Activated CD4-positive, alpha-beta T cell treated with anti-CD3 and anti-CD28 coated beads, Interleukin-2, Interleukin-4, amounts not matched to agents 100 ng/mL and 50 ng/mL, durations not matched to agents 16 hours and 8 hours (primary cell): ENCODE measurements at places on chromosomes 4 and X.

DNA sequence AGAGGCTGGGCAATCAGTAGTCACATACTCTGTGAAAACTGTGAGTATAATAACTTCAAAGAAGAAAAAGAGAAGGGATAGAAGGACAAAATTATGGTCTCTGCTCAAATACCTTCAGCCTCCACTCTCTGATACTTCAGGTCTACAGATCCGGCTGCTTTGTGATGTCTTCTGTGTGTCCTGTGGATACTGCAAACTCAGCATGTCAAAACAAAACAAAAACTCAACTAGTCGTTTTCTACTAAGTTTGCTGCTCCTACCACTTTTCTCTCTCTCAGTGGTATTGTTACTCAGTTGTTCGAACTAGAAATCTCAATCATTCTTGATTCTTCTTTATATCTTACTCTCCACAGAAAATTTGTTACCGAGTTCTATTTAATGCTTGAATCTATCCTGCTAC, 202.4 kb upstream of the ANK2 start:
- DNase-seq = no peak

DNA sequence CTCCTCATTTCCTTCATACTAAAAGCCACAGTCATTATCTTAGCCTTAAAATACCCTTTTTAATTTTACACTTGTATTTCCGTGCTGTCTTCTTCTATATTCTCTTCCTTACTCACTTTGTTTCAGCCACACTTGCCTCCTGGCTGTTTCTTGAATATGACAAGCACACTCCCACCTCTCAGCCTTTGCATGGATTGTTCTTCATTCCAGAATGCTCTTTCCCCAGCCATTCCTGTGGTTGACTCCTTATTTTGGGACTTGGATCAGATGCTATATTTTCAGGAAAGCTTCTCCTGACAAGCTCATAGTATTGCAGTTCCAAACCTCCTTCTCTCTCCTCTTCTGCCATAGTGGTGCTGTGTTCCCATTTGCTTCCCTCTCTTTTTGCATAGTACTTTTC, 291.3 kb downstream of the PDHA2 start:
- DNase-seq = no peak

DNA sequence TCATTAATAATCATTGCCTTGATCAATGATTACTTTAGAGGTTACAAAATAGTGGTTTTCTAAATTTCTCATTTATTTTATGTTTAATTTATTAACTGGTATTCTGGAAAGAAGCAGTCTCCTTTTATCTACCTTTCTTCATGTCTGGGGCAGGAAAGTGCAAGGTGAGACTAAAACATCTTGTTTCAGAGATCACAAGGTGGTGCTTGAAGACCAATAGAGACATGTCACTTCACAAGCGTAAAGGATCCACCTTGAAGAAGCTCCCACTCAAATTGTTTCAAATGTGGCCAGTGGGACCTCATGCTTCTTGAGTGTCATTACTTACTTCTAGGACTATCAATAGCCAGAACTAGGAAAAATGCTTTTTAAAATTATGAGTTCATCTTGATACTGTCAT, 1568.7 kb downstream of the RPA4 start:
- no peak for DNase-seq

DNA sequence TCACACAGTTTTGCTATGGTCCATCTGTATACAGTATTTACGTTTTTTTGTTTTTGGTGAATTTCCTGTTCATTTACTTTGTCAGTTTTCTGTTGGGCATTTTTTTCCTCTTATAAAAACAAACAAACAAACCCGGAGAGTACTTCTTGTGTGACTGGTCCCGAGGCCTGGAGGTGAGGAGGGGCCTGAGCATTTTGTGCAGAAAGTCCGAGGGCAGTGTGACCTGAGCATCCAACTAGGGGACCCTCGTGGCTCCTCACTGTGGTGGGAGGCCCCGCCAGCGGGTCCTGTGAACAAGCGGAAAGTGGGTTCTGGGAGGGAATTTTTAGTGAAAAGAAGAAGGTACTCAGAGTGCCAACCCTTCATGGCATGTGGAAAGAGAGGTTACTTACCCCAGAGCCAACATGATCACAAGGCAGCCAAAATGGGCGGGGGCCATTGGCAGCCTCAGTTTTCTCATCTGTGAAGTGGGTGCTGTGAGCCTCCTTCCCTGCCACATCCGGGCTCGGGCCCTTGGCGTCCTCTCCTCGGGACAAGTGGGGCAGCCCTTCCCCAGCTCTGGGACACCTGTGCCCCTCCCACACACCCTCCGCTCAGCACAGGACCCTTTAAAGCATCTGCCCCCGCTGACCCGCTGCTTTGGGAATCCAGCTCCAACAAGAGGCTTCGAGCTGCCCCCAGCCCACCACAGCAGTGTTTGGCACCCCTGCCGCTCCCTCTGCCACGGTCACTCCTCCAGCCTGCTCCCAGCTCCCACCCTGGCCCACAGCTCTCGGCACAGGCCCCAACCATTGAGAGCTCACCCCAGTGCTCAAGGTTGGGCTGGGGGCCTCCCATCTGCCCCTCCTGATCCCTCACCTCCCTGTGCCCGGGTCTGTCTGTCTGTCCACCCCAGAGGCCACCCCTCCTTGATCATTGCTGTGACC, 22.8 kb upstream of the GPR78 start:
- DNase-seq = no peak

DNA sequence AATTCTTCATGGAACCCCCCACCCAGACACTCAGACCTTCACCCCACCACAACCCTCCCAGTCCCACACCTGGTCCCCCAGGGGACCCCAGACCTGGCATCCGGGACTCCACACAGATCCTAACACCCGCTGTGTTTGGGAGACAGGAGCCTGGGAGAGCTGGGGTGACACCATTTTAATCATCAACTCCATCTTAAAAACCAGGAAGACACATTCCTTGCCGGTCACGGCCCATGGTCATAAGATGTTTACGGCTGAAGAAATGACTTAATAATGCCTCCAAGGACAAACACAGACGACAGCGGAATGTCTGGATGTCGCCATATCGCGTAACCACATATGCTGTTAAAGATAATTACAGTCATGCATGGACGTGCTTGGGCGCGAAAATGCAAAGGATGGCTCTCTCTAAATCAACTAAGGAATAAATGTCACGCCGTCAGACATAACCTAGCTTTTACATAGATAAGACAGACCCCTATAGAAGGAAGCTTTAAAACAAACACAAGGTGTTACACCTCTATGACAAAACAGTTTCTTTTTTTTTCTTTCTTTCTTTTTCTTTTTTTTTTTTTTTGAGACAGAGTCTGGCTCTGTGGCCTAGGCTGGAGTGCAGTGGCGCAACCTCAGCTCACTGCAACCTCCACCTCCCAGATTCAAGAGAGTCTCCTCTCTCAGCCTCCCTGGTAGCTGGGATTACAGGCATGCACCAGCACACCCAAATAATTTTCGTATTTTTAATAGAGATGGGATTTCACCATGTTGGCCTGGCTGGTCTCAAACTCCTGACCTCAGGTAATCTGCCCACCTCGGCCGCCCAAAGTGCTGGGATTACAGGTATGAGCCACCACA, 2.1 kb upstream of the DHRSX start:
- no peak for DNase-seq

- DNase-seq = no peak
These were observed 518.7 kb downstream of the C4orf33 start for GRCh38 chr4:129614611-129615010.

- no peak for DNase-seq
These were observed 11.1 kb downstream of the TCEANC start for GRCh38 chrX:13664020-13664419.

DNA sequence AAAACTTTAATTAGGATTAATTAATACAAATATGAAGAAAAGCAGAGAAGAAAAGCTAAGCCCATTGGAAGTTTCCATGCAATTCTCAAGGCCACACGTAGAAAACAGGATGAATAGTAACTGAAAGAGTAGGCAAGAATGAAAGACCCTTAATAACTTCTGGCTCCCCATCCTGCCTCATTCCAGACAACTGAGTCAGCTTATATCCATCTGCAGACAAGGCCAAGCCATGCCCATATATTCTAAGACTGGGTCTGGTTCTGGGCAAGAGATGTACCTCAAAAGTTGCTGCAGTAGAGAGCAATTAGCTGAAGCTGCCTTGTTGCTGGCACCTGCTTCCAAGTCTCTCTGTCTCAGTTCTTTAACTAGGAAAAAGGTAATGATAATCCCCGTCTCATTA, 244.1 kb downstream of the GPC3 start:
- DNase-seq = no peak

DNA sequence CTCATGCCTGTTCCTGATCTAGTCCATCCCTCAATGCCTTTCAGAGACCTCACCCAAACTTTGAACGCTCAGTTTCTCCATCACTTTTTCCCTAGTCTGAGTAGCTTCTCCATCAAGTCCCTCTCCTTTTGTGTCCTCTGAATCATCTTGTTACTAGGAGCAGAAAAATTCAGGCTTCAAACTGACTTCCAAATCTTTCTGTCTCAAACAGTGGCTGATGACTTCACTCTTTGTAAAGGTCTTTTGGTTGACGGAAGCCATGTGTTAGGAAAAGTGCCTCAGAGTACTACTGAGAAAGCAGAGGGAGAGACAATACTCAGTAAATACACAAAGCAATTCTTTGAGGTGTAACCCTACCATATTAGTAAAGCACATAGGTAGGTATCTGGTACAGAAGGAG, 65.7 kb upstream of the CAMK2D start:
- no peak for DNase-seq

GRCh38 chr4:73434311-73434710, 1.7 kb upstream of the AFP start:
- no peak for DNase-seq

DNA sequence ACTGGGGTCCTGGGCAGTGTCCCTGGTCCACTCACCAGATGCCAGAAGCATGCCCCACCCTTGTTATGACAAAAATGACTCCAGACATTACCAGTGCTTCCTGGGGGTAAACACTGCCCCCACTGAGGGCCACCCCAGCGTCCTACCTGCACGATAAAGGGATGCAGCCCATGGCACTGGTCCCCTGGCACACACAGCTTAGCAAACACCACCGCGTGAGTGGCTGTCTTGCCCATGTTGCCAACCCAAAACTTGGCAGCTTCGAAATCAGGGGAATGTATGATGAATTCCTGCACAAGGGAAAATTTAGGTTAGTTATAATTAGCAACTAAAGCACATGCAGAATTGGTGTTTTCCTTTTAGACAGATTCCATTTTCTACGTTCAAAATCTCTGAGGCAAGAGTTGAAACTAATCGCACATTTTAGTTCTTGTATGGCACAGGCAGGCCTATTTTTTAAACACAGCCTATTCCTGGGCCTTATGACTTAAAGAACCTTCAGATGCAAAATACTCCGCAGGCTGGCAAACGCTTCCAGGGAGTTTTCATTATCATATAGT, 30.4 kb downstream of the ACOX3 start:
- DNase-seq = no peak

- DNase-seq = no peak
These were observed 4.4 kb upstream of the CCDC149 start for GRCh38 chr4:24917076-24917856.

- DNase-seq = peak; percentile 40
These were observed 194.3 kb upstream of the POF1B start for GRCh38 chrX:85573801-85574200.

DNA sequence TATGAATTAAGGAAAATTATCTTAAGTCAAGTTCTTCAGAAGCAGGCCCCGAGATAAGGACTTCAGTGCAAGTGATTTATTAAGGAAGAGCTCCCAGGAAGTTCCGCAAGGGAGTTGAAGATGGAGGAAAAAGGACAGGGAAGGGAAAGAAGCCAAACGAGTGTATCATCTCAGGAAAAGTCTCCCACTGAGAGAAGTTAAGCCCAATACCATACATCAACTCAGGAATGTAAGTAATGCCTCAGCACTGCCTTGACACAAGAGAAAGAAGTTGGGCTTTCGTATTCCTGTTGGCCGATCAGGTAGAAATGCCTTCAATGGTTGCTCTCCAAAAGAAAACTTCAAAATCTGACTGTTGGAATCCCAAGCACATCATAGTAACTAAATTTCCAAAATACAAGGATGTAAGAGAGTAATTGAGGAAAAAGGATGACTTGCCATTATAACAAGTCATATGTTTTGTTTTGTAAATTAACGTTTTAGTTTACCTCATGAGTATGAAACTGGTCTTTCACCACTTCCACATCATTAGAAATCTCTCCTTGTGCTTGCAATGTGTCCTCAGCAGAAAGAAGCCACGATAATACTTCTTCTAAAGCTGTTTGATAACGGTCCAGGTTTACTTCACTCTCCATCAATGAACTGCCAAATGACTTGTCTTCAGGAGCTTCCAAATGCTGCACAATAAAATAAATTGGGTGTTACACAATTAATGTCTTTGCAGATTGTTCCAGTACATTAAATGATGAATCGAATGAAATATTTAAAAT, 566.7 kb downstream of the DMD start:
- no peak for DNase-seq

- no peak for DNase-seq
These were observed 107.9 kb downstream of the MMRN1 start for GRCh38 chr4:90002441-90003062.

DNA sequence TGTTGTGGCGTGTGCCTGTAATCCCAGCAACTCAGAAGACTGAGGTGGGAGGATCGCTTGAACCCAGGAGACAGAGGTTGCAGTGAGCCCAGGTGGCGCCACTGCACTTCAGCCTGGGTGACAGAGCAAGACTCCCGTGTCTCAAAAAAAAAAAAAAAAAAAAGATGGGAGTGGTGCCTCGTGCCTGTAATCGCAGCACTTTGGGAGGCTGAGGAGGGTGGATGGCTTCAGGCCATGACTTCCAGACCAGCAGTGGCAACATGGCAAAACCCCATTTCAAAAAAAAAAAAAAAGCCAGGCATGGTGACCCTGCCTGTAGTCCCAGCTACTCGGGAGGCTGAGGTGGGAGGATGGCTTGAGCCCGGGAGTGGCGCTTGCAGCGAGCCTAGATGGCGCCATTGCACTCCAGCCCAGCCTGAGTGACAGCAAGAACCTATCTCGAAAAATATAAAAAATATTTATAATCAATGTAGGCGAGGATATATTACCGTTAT, 27.0 kb downstream of the EIF2S3 start:
- peak; percentile 58 for DNase-seq

DNA sequence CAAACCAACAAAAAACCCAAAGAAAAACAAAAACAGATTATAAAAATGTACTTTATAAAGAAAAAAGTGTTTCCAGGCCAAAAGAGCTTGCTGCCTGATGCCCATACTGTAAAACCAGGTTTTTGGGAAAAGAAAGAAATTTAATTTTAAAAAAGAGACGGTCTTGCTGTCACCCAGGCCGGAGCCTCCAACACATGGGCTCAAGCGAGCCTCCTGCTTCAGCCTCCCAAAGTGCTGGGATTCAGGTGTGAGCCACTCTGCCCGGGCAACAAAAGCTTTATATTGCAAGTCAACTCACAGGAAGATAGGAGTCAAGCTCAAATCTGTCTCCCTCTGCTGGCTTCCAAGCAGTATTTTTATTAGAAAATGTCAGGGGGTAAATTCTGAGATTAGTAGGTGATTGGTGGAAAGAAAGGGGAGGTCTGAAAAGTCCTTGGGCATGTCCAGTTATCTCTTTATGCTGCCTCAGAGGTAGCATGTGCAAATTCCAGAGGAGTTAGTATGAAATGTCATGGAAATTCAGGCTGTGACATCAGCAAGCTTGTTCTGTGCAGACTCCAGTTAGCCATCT, 39.4 kb downstream of the MGST2 start:
- peak; percentile 2 for DNase-seq

GRCh38 chrX:108022491-108023089, 22.3 kb upstream of the VSIG1 start:
- no peak for DNase-seq
